NCI-H2081 (cell line): ENCODE measurements at places on chromosomes 2 and 18.

DNA sequence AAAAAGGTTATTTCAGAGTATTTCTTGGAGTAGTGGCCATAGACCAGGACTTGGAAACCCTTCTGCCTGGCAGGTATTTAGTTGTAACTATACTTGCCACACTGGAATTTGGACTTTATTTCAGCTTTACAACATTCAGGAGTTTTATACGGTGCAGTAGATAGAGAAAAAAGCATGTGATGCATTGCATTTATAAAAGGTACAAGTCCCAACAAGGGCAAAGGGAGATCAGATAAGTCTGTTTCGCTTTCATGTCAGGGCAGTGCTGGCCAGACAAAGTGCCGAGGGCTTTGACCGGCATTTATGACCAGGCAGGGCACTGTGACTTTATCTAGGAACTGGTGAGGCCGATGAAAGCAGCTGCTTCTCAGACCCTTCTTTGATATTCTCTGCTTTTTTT is 145.4 kb downstream of the RTN4 start:
- DNase-seq = no peak

DNA sequence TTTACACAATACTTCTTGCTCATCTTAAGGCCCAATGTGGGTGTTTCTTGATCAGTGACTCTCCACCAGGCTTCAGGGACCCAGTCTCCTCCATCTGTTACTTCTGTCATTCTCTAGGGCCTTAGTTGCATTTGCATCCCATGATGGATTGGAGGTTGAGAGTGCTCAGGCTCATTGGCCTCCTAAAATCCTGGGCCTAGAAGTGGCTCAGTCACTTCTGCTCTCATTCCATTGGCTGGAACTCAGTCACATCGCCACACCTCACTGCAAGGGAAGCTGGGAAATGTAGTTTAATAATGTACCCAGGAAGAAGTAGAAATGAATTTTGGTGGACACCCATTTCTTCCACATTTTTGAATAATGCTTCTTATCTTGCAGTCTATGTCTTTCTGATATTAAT is 223.5 kb downstream of the HRH4 start:
- no peak for DNase-seq

- no peak for DNase-seq
Measured at GRCh38 chr18:64747803-64748202, 598.9 kb upstream of the LINC00305 start.

GRCh38 chr18:49569724-49570123 is 7.9 kb downstream of the LIPG start:
- DNase-seq = no peak

- no peak for DNase-seq
Measured at GRCh38 chr2:128103407-128103806, 12.4 kb downstream of the UGGT1 start.

DNA sequence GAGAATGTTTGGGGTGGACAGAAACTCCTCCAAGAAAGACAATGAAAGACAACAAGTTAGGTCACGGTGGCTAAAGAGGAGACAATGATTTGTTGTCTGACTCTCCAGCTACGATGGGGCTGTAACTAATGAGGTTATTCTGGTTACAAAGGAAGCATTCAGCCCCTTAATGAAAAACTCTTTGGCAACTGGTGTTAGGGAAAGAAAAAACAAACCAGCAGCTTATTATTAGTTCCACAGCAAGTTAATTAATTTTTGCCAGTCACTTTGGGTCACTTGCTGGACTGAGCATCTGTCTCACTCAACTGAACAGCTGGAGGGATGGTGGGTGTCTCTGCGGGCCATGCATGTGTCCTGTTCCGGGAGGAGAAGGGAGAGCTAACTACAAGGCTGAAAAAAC is 263.7 kb downstream of the ALK start:
- no peak for DNase-seq

GRCh38 chr18:13070460-13070859 is 79.3 kb downstream of the CEP192 start:
- no peak for DNase-seq

GRCh38 chr2:45962177-45962921 is 310.9 kb downstream of the PRKCE start:
- DNase-seq = peak; percentile 37

DNA sequence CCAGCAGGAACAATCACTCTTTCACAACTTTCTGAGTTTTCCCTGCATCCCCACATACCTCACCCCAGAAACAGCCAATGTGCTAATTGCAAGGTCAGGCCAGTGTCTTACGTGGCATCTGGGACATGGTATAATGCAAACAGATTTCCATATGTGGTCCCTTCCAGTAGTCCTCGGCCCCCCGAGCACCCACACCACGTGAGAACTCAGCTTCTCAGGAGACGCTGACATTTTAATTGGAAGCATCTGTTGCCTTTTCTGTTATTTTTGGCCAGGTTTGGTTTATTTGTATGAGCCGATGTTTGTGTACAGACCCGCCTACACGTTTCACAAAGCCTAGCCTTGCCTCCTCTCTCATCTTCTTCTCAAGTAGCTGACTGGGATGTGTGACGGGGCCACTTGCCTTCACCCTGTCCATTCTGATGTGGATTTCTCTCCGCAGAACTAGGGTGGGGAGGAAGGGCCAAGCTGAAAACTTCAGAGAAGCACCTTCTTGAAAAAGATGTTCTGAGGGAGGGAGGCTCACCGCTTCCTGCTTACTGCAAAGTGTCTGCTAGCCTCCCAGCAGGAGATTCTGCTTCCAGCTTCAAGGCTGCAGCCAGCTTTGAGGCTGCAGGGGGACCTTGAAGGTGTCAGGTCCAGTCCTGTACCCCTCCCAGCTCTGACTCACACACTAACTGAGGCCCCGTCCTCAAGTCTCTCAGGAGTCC is 109.6 kb upstream of the SLC14A2 start:
- DNase-seq = no peak

DNA sequence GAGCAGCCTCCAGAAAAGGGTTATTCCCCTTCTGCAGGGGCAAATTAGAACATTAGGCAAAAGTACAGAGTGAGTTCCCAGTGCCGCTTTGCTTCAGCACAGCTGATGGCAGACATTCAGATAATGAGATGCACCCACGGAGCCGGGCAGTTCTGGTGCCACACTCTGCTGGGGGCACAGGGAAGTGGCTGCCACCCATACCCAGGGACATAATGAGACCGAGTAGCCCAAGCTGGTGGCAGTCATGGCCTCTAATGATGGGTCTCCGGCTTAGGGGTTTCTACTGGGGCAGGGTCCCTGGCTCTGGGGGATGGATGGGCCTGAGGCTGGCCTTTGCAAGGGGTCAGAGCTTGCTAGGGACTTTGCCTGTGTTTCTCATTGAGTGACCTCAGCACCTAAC is 26.2 kb downstream of the GLI2 start:
- no peak for DNase-seq

GRCh38 chr18:10458691-10459090 is 4.3 kb downstream of the APCDD1 start:
- no peak for DNase-seq

DNA sequence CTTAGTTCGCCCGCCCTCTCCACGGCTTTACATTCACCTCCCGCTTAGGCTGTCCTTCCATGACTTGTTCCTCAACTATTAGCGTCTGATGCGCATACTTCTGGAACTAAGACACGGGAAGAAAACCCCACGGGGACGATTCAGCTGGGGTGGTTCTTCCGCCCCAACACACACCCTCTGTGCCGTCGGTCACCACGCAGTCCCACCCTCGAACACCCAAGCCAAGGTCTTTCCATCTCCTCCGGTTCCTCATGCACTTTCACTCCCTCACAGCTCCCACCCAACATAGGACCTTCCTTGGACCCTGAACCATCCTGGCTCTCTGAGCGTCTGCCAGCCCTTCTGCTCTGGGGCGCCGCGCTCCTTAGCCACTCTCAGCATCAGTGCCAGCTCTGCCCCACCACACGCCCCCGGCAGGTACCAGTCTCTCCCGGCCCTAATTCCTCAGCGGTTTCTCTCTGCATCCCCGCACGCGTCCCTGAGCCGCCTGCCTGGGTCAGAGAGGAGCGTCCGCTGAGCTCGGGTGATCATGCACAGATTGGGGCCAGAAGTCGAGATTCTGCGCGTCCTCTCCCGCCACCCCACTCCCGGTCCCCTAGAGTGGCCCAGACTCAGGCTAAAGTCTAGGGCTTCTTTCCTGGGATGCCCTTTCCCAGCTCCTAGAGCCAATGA is 522 bp upstream of the SRD5A2 start:
- DNase-seq = no peak

DNA sequence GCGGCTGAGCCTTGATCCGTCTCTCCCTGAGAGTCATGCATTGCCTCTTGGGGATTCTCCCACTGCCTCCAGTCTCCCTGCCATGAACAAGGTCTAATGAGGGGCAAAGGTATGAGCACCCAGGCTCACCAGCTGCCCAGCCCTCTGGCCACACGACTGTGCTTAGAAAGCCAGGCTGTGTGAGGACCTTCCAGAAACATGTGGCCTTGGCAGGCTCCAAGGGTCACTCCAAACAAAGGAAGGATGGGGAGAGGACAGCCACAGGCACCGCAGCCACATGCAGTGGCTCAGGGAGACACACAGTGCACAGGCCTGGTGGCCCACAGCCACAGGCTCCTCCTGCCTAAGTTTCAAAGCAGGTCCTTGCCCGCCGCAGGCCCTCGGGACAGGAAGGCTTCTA is 35.8 kb downstream of the TGFA start:
- DNase-seq = no peak

GRCh38 chr2:186925514-186925913 is 76.5 kb upstream of the ZSWIM2 start:
- no peak for DNase-seq

DNA sequence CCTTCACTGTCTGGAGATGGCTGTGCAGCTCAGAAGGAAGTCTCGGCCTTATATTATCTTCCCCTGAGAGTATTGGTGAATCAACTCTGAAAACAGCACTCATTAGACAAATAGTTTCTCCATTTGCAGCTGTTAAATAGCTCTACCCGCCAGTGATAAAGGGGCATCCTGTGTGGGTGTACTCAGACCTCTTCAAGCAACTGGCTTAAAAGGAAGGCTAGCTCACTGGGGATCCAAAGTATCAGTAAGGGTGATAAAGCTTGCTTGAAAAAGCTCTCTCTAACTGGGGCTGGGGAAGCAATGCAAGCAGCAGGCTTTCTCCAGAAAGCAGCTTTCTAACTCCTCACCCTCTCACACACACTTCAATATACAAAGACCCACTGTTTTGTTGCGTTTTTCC is 64.9 kb upstream of the PSMD14 start:
- DNase-seq = no peak

DNA sequence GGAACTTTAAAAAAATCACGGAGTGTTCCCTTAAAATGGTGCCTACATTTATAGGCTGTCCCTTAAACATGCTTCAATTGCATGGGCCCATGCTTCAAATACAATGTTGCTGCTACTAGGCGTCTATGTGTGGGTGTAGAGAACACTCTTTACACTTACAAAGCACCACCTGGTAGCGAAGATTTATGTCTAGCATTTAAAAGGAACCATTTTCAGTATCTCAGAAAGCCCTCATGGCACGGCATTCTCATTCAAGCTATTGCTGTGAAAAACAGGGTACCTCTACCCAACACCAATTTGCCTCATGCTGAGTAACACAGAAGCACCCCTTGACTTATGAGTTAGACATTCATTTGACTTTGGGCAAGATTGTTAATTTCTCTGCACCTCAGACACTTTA is 112.9 kb upstream of the CNTNAP5 start:
- DNase-seq = no peak

DNA sequence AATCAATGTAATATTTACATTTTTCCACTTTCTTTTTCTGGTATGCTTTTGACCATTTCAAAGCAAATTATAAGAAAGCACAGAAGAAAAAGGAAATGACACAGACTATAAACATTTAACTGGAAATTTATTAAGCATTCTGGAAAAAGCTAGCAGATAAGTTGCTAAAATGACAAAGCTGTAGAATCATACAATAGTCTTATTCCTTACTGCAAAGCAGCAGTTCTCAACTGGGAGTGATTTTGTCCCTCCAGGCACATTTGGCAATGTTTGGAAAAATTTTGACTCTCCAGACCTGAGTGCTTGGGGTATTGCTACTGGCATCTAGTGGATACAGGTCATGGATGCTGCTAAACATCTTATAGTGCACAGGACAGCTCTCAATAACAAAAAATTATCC is 75.1 kb downstream of the MBD5 start:
- DNase-seq = no peak

DNA sequence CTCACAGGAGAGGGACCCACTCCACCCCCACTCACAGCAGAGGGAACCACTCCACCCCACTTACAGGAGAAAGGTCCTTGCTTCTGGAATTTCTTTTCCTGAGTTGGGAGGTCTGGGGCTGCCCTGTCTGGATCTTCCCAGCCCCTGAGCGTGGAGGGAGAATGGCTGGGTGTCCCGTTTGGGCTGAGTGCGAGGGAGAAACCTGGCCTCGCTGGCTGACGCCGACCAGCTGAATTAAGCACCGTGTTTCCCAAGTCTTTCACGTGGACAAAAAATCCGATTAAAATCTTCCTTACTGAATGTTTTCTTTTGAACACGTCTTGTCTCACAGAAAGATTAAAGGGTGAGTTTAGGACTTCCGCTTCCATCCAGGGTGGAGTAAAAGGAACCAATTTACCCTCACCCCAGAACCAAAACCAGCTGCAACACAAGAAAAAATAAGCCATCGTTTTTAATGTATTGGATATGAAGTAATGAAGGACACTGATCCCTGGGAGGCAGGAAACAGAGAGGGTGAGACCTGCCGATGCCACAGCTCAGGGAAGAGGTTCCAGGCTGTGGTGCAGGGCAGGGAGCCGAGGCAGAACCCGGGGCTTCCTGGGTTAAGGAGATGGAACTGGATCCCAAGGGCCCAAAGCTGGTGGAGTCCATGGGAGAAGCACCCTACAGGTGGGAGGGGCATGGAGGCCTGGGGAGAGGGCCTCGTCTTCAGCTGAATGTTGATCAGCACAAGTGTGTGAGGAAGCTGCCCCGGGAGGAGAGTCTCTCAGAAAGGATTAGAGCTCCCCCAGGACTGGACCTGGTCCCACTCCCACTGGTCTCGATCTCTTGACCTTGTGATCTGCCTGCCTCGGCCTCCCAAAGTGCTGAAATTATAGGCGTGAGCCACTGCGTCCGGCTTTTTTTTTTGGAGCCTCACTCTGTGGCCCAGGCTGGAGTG is 60.3 kb downstream of the RTP5 start:
- no peak for DNase-seq

DNA sequence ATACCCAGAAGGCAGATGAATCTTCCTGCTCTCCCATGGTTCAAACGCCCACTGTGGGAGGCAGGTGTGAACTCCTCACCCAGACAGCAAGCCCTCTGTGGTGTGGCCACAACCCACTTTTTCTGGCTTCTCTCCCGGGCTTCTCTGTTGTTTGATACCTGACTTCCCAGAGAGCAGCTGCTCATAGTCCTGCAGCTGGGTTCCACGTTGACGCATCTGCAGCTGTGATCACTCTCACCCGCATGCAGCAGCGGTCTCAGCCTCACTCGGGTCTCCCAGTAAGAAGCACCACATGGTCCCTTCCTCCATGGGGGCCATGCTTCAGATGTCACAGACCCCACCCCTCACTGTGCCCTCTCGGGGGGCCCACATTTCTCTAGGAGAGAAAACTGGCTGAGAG is 3.5 kb downstream of the ASPRV1 start:
- DNase-seq = no peak

DNA sequence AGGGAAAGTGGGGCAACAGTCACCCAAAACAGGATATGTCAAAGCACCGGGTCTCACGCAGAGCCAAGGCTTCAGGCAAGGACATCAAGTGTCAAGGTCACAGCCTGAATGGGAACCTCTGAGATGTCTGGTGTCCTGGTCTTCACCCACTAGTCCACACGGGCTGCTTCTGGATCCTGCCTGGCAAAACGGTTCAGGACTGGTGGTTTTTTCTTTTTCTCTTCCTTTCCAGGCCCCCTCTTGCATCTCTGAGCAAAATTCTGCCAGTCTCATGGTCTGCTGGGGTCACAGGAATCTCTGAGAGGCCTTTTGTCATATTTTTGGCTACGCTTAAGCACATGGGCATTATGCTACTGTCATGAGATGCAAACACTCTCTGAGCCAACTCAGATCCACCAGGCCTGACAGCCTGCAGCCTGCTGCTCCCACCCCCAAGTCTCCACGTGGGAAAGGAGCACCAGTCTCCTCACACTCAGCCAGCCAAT is 518.2 kb upstream of the ZEB2 start:
- no peak for DNase-seq
